ENCODE measurements at places on chromosomes 4 and X.

DNA sequence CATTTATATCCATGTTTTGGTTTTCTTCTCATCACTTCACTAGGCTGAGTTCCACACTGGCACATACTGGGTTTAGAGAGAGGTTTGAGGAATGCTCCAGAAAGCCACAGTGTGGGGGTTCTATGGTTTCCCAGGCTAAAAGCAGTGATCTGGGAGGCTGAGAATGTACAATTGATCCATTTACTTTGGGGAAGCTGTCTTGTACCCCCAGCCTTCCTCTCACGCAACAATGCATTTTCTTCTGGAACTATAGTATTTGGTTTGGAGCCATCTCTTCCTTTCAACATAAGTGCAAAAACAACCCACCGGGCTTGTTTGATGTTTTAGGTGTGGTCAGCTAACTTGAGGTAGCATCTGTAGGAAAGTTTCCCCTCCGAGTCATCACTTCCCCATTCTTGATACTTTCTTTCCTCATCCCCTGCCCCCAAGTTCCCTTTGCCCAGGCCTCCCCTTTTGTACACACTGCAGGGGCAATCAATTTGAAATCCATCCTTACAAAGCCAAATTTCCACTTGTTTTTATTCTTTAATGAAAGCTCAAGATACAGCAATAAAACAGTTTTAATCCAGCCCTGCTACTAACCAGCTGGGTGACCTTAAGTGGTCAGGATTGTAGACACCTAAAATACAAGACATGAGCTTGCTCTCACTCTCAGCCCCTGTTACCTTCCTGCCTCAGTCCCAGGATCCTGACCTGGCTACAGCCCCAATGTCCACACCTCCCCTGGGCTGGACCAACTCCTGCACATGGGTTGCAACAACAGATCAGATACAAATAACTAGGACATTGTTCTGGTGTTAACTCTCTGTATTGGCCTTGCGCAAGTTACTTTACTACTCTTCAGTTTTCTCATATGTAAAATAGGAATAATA is 109.2 kb downstream of the FHDC1 start:
- DNase-seq, result no peak

GRCh38 chr4:187193141-187193540 is 469.5 kb upstream of the FAT1 start:
- no peak for DNase-seq

- no peak for DNase-seq
Measured at GRCh38 chrX:97564496-97564895, 680.8 kb downstream of the RPA4 start.

DNA sequence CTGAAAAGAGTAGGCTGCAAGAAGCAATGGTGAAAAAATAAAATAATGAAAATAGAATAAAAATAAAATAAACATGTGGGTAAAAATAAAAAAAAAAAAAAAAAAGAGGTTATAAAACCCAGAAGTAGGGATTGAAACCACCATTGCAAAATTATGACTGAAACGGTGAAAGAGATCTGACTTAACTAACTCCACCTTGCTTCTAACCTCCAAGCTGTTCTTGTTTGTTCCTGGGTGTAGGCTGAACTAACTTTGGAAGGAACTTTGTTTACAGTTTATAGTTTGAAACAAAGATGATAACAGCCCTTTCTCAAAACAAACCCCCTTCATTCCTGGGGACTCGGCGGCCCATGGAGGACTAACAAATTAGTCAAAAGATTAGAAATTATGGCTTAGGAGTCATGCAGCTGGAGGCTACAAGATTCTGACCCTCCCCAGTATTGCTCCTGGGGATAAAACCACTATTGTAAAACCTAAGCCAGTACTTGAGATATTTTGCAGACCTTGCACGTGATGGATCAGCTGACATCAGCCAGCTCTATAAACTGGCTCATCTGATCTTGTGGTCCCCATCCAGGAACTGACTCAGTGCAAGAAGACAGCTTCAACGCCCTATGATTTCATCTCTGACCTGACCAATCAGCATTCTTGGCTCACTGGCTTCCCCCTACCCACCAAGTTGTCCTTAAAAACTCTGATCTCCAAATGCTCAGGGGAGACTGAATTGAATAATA is 30.4 kb downstream of the DDX60L start:
- peak; percentile 33 for DNase-seq

GRCh38 chr4:158074851-158075250 is 98.0 kb downstream of the GASK1B start:
- DNase-seq, result no peak

GRCh38 chr4:148216866-148217814 is 225.1 kb downstream of the NR3C2 start:
- DNase-seq, result no peak

- DNase-seq, result no peak
Measured at GRCh38 chr4:151804821-151805220, 44.0 kb upstream of the GATB start.

DNA sequence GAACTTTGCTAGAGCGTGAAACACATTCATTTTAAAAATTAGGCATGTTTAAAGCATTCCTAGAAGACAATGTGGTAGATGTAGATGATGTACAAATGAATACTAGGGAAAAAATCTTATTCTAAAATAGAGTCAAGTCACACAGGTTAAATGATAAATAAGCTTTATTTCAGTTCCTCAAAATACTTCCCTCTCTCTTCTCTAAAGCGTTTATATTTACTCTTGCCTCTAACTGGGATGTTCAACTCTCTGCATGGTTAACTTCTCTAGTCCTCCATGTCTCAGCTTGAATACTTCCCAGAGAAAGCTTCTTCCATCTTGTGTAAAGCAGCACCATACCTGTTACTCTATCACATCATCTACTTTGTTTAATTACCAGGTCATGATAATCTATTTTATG is 30.9 kb upstream of the GLRA3 start:
- no peak for DNase-seq

GRCh38 chr4:176052744-176053143 is 12.9 kb upstream of the WDR17 start:
- DNase-seq, result no peak

DNA sequence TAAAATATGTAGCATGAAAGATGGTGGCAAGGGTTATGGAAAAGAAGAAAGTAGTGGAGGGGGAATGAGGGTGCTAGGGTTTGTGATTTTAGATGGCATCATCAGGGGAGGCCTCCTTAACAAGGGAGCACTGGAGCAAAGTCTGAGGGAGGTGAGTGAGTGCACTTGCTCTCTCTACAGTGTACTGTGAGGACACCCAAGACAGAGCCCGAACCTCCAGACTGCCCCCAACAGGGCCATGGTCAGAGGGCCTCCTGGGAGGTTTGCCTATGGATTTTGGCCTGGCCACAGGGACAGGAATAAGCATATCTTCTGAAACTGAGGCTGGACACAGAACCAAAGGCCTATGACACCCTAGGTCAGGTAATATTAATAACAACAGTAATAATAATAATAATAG is 21.4 kb upstream of the PJA1 start:
- DNase-seq, result no peak

- no peak for DNase-seq
Measured at GRCh38 chr4:77488882-77489281, 116.7 kb upstream of the CXCL13 start.

- DNase-seq, result no peak
Measured at GRCh38 chr4:163048447-163048846, 118.2 kb downstream of the NAF1 start.

DNA sequence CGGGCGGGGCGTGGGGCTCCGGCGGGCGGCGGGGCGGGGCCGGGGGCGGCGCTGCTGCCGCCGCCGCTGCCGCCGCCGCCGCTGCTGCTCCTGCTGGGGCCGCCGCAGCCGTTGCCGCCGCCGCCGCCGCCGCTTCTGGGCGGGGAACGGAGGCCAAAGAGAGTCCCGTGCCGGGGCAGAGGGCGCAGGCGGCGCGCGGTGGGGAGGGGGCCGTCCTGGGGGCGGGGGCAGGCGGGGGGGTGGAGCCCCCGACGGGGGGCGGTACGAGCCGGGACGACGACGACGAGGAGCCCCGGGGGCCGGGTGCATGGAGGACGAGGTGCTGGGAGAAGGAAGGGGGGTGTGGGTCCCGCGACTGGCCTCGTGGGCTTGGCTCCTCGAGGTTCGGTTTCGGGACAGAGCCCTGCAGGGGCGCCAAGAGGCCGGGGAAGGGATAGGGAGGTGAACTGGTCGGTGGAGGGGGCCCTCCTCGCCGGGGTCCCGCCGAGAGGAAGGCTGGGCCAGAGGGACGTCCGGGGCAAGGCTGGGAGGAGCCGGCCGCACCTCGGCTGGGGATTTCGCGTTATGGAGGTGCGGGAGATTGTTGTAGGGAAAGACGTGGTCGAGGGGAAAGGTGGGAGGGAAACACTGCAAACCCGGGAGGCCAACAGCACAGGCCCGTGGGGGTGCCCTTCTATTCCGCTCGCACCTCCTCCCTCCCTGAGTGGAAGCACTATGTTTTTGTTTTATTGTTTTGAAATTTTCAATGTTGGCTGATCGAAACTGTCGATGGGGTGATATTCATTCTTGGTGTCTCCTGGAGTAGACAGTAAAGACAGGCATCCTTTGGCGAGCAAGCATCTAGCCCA is 1.9 kb downstream of the BCORL1 start:
- DNase-seq, result no peak

DNA sequence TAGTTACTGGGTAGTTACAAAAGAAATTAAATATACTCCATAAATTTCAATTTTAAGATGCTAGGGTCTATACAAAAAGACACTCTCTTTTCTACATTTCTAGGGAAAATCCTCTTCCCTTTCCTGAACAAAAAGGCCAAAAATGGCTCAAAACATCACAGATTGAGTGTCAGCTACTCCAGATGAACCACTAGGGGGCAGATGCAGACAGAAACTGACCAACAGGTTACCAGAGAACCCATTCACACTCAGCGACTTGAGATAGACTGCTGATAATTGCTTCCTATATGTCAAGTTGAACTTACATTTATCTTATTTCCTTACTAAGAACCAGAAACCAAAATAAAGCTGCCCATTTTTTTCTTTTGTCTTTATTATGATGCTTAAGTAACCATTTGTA is 83.4 kb upstream of the MID1IP1 start:
- no peak for DNase-seq

DNA sequence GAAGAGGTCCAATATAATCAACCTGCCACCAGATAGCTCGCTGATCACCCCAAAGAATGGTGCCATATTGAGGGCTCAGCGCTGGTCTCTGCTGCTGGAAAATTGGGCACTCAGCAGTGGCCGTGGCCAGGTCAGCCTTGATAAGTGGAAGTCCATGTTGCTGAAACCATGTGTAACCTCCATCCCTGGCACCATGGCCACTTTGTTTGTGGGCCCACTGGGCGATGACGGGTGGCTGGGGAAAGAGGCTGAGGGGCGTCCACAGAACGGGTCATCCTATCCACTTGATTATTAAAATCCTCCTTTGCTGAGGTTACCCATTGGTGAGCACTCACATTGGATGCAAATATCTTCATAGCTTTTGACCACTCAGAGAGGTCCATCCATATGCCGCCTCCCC is 7.7 kb downstream of the F8A2 start:
- DNase-seq, result no peak

DNA sequence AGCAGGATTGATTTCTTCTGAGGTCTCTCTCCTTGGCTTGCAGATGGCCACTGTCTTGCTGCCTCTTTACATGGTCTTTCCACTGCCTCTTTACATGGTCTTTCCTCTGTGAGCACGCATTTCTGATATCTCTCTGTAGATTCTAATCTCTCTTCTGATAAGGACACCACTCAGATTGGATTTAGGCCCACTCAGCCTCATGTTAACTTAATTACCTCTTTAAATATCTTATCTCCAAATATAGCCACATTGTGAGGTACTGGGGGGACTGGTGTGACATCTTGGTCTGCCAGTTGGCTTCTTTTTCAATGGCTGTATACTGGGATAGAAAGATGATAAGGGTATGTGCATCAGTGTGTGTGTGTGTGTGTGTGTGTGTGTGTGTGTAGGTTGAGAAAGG is 153.7 kb downstream of the AWAT2 start:
- no peak for DNase-seq

- no peak for DNase-seq
Measured at GRCh38 chr4:108586778-108587177, 33.6 kb upstream of the RPL34 start.

DNA sequence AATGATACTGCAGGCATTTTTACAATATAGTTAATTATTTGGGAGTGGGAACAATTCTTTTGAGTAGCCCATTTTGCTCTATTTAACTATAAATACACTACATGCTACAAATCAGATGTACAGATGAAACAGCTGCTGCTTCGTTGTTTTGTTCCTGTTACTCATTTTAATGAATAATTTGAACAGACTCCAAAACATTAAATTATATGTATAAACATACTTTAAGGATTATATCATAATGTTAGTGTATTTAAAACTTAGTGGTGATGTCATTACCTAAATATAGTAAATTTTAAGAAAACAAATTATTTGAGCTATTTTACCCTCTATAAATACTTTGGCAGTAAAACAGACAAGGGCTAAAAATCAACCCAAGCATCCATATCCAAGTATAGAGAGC is 60.7 kb downstream of the GAB1 start:
- no peak for DNase-seq

All from stimulated activated CD8-positive, alpha-beta memory T cell treated with anti-CD3 and anti-CD28 coated beads, Interleukin-7, amount 100 ng/mL, for 48 hours (primary cell).